ENCODE measurements at places on chromosomes 6 and 20.
A peak's percentile ranks its signal among the peaks of the same experiment; 100 is the strongest.

DNA sequence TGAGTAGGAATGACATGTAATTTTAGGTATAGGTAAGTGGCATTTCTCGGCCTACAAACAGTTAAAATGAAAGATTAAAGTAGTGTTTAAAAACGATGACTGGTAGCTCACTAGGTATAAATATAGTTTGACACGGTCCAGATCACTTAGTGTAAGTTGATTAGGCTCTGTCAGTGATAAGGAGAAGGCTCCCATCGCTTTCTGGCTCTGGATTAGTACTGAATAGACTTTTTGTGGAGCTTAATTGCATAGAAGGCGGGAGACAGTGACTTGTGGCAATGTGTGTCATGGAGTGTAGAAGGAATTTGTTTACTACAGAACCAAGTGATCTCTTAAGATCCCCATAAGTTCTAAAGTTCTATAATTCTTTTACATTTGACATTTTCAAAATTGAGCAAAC lies 6.7 kb downstream of the PYGB start:
- DNase-seq = no peak

DNA sequence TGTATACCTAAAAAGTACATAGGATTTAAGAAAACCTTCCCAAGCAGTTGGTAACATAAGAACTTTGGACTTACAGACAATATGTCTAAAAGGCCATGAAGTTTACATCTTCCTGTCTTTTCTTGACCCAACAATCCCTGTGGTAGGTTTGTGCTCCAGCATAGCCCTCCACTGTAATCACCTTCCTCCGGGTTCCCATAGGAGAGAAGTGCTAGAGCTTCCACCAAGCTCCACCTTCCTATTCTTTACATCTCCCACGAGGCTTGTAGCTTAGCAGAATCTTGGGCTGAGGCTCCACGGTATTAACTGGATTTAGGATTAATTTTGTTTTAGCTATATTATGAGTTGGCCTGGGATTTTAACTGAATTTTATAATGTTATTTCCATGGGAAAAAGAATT lies 23.3 kb downstream of the ADGRG6 start:
- DNase-seq = no peak

- no peak for DNase-seq
Observed at GRCh38 chr20:63736893-63737694, 630 bp downstream of the LIME1 start.

- no peak for DNase-seq
Observed at GRCh38 chr6:36076178-36077063, 48.8 kb downstream of the MAPK14 start.

DNA sequence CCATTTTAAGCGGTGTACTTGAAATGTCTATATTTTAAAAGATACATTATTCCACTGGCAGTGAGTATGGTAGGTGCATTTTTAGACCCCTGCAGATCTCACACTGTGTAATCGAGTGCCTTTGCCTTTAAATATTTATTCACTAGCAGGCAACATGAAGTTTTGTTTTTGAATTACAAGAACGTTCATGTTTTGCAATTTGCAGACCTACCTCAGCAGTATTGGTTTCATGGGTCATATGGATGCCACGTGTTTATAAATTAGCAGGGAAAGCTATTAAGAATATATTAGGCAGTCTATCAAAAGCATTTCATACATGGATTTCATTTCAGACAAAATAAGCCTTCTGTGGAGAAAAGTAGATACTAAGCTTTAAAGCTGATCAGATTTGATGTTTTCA lies 7.2 kb downstream of the MAP3K4 start:
- DNase-seq = no peak

GRCh38 chr6:9250852-9251251 lies 815.5 kb upstream of the SLC35B3 start:
- DNase-seq = peak; percentile 17

- no peak for DNase-seq
Observed at GRCh38 chr6:111605100-111605751, 452 bp downstream of the TRAF3IP2 start.

DNA sequence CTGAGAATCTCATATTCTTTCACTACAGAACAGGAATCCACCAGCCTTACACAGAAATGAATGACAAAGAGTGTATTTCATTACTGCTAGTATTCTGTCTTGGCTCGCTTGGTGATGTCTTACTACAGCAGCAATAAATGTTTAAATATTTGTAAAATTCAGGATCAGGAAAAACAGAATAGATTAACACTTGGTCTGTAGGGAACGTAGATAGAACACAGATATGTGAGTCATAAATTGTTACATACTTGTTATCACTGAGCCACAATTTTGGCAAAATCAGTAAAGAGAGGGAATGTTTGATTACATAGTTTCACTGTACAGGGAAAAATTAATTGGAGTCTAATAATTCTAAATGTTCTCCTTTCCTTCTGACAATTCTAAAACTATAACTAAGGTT lies 11.0 kb downstream of the SHPRH start:
- DNase-seq = no peak
